Stimulated activated CD8-positive, alpha-beta memory T cell treated with anti-CD3 and anti-CD28 coated beads, Interleukin-7, amount 100 ng/mL, for 48 hours (primary cell): ENCODE measurements at places on chromosomes 3 and 15.

- DNase-seq: no peak
These were observed 615.6 kb upstream of the DPPA4 start for GRCh38 chr3:109952924-109953323.

GRCh38 chr3:54053211-54053610, 69.1 kb upstream of the CACNA2D3 start:
- no peak for DNase-seq

DNA sequence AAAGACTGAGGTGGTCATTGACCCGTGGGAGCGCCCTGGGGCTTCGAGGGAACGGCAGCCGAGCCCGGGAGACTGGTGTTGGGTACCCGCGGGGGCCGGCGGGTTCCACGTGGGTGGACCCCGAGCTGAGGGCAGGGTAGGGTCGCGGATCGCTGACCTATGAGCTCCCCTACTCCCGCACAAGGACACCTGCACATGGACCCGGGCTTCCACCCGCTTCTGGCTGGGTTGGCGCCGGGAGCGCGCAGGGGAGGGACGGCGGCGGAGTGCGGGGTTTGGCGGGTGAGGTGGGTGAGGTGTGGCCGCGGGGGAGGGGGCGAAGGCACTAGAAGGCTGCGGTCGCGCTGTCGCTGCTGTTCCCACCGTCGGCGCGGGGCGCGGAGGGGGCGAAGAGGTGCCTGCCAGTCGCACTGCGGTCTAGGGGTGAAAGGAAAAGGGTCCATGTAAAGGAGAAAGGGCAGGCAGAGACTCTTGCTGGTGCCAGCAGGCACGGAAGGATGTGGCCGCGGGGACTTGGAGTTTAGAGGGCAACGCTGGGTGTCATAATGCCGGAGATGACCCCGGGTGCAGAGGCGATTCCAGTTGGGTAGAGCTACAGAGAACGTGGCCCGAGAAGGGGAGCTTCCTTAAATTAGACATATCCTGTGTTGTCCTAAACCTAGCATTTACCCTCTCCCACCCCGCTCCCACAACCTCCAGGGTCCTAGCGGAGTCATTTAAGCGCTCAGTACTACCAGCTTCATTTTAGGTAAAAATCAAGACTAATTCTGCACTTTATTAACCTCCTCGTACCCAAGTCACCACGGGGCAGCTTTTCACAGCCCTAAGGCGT, 245.9 kb upstream of the TOPAZ1 start:
- no peak for DNase-seq

GRCh38 chr3:29291260-29291981, 10.6 kb downstream of the RBMS3 start:
- DNase-seq: no peak

GRCh38 chr3:2099028-2099671, 484 bp downstream of the CNTN4 start:
- DNase-seq: no peak

- no peak for DNase-seq
These were observed 8.1 kb upstream of the PCSK6 start for GRCh38 chr15:101497484-101498034.
